ENCODE measurements at places on chromosomes 6 and 20. TPM values are rescaled to one million over a fixed set of nuclear protein-coding genes. Genes with fewer than 3 reads are reported as not detected.

DNA sequence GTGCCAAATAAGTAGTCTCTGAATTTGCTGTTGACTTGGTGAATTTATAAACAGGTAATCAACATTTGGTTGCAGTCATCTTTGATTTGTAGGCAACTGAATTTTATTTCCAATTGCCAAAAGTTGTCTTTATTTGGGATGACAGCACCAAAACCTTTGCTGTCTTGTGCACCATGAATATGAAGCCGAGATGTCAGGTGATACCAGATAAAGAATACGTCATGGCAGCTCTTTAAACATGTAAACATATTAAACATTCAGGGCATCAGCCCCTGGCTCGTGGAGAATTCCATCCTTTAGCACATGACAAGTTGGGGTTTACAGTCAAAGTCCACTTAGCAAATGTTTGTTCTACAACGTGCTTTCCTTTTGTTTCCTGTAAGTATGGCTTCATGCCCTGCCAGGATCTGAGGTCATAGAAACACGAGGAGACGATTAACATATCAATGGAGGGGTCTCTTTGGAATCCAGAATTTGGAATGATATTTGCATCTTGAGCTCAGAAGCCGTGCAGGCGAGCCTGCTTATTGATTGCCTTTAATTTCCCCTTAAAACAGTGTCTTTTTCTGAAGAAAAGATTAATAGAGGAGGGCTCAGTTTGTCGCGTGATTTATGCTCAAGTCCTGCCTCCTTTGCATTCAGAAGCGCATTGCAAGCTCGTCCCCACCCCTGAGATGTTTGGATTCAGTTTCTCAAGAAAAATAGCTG lies 170.2 kb upstream of the ZNF217 start:
- DNase-seq, result no peak

Gene SMPD2
- total RNA-seq, result 5.9 TPM

Gene GFOD1
- 96.5 TPM for total RNA-seq

DNA sequence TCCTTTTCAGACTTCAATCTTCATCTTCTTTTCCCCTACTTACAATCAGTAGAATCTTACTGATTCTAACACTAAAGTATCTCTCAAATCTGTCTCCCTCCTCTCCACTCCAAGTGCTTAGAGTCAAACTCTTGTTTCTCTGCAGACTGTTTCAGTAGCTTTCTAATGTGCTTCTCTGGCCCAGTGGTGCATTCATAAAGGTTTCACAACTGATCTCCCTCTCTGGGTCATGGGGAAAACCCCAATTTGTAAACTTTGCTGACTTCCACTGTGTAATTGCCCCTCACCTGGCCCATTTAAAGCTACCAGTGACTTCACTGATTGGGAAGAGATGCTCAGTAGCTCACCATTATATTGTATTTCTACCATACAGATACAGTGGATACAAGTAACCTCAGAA lies 183.6 kb downstream of the FAXC start:
- no peak for DNase-seq

GRCh38 chr20:53656293-53657202 lies 62.9 kb upstream of the ZNF217 start:
- no peak for DNase-seq

Gene OXT
- not detected for total RNA-seq

Gene IL17F
- total RNA-seq, result not detected

DNA sequence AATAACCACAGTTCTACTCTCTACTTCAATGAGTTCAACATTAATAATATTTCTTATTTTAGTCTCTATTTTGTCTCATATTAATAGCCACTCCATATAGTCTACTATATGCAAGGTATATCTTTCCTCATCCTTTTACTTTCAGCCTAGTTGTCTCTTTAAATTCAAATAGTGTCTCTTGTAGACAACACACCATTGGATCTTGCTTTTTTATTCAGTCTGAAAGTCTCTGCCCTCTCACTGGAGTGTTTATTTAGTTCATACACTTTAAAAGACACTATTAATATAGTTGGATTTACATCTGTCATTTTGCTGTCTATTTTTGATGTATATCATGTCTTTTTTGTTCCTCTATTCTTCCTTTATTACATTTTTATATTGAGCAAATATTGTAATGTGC lies 103.5 kb downstream of the RFPL4B start:
- DNase-seq, result no peak

DNA sequence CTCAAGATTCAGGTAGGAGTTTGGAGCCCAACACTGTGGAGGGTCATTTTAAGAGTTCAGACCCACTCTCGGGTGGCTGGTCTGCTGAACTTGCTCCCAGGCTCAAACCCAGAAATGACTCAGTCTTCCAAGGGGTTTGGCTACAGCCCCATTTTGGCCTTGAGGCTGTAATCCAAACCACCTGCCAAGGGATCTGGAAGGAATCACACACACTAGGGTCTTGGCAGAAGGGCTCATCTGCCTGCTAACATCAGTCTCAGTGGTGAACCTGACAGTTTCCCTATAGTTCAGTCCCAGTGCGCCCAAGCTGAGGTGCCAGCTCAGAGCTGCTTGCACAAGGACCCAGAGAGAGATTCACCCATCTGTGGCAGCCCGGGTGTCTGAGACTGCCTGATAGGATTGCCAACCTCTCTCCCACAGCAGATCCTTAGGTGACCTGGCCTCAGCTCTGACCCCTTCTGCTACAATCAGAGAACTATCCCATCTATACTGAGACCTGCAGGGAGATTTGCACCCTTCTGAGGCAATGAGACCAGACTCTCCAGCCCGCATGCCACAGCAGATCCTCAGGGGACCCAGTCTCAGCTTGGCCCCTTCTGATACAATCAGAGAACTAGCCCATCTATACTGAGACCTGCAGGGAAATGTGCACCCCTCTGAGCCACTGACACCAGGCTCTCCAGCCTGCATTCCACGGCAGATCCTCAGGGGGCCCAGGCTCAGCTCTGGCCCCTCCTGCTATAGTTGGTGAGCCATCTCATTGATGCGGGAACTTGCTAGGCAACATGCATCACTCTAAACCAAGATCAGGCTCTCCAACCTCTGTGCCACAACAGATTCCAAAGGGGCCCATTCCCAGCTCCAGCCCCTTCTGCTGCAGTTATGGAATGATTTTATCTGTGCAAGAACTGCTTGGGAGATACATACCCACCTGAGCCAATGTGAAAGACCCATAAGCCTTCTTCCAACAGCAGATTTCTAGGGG lies 48.2 kb downstream of the THBS2 start:
- DNase-seq, result no peak

DNA sequence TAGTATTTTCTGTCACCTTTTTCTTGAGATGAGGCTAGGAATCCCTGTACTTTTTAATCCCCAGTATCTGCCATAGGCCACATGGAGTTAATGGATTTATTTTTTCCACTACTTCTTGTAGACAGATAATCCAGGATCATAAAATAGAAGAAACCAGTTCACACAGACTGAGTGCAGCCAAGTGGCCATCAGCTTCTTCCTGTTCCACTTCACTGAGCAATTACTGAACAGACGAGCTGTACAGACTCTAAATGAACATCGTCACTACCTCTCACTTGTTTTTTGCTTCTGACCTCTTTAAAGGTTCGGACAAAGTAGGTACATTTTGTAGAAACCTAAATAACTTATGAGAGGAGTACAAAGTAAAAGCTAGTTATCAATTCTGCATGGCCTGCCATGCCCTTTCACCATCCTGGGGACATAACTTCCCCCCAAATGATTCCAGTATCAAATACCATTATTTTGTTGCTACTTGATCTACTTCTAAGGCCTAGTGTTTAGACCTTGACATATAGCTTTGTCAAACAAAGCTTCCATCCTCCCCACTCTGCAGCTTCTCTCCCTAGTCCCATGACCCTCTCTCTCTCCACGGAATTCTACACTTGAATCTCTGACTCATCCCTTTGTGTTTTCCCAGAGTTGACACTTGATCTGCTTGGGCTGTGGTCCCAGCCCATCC lies 34.4 kb upstream of the ARHGAP18 start:
- no peak for DNase-seq

DNA sequence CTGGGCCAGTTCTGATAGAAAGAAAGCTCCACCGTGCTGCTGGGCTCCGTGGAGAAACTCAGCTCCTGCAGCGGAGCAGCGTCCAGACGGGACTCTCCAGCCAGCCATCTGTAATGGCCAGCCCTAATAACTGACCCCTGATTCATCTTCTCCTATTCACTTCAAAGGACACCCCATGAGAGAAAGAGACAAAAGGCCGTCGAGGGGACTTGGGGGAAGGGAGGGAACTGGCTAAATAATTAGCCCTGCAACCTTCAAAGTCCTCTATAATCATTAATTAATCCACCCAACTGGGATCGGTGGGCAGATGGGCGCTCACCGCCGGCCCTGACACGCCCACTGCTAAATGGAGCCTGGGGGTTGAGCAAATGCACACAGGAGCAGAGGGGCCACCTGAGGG lies 512.4 kb downstream of the CD83 start:
- DNase-seq, result no peak

GRCh38 chr20:1883986-1884385 lies 11.2 kb upstream of the SIRPA start:
- DNase-seq, result no peak

DNA sequence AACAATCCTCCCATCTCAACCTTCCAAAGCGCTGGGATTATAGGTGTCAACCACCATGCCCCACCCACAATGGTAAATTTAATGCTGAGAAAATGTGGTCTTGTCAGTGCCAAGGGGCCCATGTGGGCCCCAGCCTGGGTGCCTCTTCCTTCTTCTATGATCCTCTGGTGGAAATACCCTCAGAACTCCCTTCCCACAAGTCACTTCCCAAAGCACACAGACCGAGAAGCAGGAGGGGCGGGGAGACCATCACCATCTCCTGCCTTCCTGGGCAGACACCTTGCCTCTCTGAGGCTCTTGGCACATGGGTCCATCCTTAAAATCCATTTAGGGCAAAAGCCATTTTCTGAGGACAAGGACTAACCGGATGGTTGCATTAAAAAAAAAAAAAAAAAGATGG lies 59.0 kb downstream of the NOL4L start:
- no peak for DNase-seq

GRCh38 chr6:4380881-4381281 lies 245.5 kb upstream of the ECI2 start:
- DNase-seq, result no peak

Gene GTF3C6
- total RNA-seq, result 107 TPM

- no peak for DNase-seq
Observed at GRCh38 chr20:52783769-52784168, 188.4 kb upstream of the TSHZ2 start.

DNA sequence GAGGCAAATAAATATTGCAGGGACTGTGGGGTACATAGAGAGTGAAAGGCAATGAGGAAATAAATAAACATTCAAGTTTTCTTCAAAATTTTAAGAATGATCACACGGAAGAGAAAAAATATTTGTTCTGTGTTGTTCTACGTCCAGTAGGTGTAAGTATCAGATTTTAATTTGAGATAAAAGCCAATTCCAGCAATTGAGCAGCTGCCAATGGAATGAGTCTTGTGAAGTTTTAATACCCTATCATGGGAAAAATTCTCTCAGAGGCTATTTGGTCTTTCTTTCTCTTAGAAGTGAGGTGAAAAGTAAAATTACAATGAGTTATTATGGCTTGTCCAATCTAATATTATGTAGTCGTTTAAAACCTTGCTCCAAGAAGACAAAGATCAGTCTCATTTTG lies 195.7 kb upstream of the CITED2 start:
- no peak for DNase-seq

DNA sequence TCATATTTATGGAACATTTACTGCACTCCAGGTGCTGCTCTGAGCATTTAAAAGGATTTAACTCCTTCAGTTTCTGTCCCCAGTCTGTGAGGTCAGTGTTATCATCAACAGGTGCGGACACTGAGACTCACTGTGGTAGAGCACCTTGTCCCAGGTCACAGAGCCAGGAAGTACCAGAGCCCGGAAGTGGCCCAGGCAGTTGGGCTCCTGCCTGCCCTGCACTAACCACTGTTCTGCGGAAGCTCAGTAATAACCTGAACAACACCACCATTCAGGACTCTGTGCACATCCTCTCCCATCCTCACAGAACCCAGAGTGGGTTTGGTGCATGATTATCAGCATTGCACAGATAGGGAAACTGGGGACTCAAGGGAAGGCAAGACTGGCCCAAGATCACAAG lies 16.8 kb upstream of the SIRPG start:
- DNase-seq, result no peak

- no peak for DNase-seq
Observed at GRCh38 chr6:45196121-45196520, 132.0 kb upstream of the RUNX2 start.

DNA sequence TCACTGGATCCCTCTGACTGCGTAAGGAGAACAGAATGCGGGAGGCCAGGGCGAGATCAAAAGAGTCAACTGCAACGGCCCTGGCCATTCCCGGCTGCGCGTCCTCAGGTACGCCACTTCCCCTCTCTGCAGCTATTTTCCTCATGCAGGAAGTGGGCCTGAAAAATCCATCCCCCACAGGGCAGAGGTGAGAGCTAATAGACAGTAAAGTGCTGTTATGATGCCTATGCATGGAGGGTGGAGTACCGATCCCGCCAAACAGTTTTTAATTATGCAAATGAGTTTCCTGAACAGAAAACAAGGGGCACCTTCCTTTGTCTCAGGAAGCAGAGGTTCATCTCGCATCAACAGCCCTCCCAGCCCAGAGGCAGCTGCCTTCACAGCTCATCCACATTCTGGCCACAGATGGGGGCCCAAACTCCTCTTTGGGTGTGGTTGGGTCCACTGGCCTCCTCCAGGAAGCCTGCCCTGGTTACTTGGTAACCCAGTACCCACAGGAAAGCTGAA lies 9.3 kb downstream of the PREX1 start:
- DNase-seq, result no peak

- DNase-seq, result no peak
Observed at GRCh38 chr6:149166336-149166735, 151.2 kb upstream of the TAB2 start.

GRCh38 chr20:1241456-1241855 lies 15.6 kb downstream of the RAD21L1 start:
- no peak for DNase-seq

Gene DDX43
- 0.78 TPM for total RNA-seq

DNA sequence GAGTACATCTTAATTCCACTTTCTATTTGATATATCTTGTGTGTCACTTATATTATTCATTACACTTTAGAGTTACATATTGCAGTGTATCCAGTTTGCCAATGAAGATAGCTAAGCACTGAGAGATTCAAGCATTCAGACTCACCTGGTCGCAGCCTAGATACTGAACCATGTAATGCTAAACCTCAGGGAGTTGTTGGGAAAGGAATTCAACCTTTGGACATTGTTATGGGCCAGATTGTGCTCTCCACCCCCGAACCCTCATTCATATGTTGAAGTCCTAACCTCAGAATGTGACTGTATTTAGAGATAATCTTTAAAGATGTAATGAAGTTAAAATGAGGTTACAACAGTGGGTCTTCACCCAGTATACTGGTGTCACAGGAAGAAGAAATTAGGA lies 13.8 kb upstream of the KIF16B start:
- DNase-seq, result no peak

- no peak for DNase-seq
Observed at GRCh38 chr6:39693206-39693605, 32.0 kb downstream of the KIF6 start.

DNA sequence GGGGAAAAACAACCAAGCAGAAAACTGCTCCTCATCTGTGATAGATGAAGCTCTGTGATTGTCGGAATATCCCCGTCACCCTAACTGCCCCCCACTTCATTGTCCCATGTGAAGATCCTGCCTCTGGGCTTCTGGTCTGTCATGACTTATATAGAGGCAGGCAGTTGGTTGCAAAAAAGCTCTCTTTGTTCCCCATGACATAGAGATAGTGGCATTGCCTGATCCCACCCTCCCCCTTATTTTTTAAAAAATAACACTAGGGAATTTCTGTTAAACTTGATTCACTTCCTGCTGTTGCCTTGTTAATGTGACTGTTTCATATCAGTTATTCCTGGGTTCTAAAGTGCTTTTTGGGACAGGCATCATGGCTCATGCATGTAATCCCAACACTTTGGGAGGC lies 203.1 kb downstream of the JARID2 start:
- no peak for DNase-seq

- no peak for DNase-seq
Observed at GRCh38 chr6:30768634-30769087, 24.3 kb upstream of the IER3 start.
